ENCODE measurements at places on chromosomes 16 and 17.
A peak's percentile ranks its signal among the peaks of the same experiment; 100 is the strongest.

DNA sequence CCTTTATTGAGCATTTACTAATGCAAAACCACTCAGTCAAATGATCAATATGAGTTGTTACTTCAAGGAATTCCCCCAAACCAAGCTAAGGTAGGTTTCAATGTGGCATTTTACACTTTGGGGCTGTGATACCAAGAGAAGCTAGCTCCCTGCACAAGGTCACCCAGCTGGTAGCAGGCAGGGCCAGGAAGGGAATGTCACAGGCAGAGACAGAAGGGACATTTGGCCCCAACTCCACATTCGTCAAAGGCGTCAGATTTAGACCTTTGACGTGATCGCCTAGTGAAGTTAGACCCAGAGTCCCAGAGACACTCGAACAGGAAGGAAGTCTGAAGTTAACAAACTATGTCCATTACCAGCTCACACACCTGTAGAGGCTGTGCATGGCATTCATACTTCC lies 5.5 kb upstream of the SMG1 start:
- no peak for DNase-seq

DNA sequence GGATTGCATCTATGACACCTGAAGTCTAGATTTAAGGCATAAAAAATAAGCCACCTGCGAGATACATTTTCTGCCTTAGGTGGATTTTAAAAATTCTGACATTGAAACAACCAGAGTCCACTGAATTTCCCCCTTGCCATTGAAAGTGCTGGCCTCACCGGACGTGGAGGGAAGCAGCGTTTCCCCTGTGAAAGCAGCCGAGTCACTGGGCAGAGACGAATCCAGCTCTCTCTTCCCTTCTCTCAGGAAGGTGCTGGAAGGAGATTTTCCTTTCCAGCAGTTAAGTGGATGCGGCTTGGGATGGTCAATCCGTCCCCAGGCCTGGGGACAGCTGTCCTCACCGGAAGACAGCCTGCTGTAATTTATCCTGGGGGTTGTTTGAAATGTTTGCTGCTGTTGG lies 270.9 kb upstream of the FOXF1 start:
- DNase-seq = no peak

DNA sequence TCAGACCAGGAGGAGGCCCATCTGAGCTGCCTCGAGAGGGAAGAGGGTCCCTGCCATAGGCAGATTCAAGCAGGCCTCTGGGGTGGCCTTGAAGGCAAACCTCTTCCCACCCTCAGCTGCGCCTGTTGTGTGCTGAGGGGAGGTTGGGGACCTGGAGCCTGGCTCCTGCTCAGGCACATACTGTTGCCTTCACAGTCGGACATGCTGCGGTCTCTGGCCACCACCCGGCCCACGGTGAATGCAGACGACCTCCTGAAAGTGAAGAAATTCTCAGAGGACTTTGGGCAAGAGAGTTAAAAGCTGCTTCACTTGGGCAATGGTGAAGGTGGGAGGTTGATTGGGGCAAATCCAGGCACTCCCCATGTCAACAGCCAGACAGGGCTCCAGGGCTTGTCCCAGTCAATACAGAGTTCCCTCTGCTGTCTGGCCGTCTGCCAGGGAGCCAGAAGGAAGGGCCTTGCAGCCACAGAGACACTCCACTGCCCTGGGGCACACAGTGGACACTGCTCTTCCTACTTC lies 6.3 kb downstream of the PDF start:
- DNase-seq = peak; percentile 48

GRCh38 chr17:81722184-81723120 lies 10.4 kb downstream of the SLC25A10 start:
- no peak for DNase-seq

DNA sequence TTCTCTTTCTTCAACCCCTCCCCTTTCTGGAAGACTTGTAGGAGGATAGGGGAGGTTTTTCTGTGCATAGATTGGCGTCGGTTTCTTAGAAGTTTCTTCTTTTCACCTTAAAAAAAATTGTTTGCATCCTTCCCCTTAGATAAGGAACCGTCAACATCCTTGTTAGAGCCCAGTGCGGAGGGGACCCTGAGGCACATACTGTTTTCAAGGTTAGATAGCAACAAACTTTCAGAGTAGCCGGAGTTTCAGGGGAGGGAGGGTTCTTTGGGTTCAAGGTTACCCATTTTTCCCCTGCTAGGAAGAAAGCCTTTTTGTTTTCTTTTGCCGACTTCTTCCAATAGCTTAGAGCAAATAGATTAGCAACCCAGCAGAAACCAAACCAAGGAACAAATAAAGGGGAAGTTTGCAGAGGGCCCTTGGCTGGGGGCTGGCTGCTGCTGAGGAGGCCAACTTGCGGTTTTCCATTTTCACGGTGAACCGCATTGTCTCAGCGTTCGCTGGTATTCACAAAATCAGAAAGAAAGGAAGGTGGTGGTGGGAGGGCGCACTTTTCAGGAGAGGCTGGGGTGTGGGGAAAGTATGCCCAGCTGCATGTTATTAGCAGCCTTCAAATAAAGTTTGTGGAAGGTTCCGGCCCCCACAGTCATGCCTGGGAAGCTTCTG lies 28.8 kb downstream of the MSI2 start:
- peak; percentile 86 for DNase-seq

- DNase-seq = no peak
Measured at GRCh38 chr17:1750628-1751027, 8.0 kb downstream of the SERPINF2 start.

GRCh38 chr17:50458701-50459676 lies 9.7 kb downstream of the CHAD start:
- DNase-seq = no peak

GRCh38 chr16:82639666-82640336 lies 13.0 kb downstream of the CDH13 start:
- peak; percentile 27 for DNase-seq

GRCh38 chr17:77666881-77667395 lies 291.6 kb upstream of the TNRC6C start:
- peak; percentile 20 for DNase-seq

DNA sequence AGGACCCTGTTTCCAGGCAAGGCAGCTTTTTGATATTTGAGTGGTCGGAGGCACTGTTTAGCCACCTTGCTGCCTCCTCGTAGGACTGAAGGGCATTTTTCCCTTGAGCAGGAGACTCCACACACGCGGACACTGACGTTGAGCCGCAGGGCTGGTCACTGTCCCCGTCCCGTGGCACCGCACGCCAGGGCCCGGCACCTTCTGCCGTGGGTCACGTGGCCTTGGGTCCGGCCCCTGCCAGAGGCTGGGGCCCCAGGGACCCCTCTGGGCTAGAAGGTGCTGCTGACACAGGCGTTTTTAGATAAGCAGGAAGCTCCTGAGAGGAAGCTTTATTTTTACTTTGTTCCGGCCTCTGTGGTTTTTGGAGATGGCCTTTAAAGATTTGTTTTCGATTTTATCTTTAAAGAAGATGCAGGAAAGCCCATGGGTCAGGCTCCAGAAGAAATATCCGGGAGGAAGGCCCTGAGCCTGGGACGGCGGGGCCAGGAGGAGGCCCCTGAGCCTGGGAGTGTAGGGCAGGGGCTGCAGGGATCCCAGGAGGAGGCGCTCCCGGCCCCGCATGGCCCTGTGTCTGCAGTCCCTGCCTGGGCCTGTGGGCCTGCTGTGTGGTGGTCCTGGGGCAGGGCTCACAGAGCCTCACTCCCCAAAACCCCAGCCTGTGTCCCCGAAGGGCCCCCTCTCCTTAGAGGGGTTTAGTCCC lies 30.5 kb upstream of the GNG13 start:
- DNase-seq = no peak

DNA sequence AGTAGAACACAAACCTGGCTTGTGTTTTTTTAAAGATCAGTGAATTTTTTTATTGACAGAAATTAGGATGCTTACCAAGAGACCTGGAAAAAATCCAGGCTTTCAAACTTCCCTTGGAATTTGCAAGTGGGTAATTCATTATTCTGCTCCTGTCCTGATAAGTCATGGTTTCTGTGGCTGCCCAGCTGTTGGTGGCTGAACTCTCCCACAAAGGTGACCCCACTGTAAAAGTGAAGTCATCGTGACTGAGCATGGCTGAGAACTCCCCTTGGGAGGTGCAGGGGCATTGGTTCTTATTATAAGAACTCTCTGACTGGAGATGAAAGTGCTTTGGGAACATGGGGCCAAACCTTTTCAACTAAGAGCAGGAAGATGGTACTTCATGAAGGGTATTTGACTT lies 46.6 kb upstream of the TANC2 start:
- no peak for DNase-seq

DNA sequence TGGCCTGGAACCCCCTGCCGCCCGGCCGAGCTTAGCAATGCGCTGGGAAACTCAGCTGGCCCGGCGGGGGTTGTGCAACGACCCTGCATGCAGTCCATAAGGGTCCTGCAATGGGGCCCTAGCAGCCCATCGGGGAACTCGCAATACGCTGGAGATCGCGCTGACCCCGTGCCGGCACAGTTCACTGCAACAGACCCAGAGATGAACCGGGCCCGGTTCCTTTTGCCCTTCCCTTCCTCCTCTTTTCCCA lies 375 bp downstream of the SLC25A11 start:
- no peak for DNase-seq

GRCh38 chr17:55394357-55395021 lies 27.1 kb downstream of the MMD start:
- DNase-seq = no peak

GRCh38 chr17:39919087-39919683 lies 750 bp upstream of the GSDMB start:
- no peak for DNase-seq

DNA sequence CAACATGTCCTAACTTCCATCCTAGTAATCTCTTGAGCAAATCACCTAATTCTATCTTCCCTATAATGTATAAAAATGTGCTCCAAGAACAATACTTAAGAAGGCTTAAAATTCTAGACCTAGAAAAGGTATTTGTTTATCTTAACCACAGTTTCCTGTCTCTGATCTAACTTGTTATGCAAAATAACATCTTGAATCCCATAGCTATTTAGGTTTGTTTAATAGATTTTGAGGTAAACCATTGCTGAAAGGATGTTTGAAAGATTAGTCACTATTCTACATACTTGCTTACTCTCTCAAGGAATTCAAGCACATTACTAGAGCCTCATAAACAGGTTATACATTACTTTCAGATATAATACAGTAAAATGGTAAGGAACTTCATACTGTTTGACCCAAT lies 13.0 kb downstream of the CA10 start:
- DNase-seq = no peak

GRCh38 chr16:14347706-14348105 lies 276.6 kb downstream of the MRTFB start:
- DNase-seq = no peak

DNA sequence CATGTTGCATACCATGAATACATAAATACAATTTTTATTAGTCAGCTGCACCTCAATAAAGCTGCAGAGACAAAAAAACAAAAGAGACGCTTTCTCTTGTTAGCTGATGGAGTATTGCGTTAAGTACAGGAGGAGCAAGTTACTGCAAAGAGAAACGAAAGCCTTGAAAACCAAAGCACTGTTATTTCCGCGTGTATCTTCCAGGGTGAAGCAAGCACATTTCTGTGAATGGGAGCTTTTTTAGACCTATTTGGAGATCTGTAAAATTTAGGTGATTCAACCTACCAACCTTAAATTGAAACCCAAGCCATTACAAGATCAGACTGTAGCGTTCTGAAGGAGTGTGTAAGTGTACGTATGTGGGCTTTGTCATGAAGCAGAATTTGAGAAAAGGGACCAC lies 390.4 kb downstream of the SOX9 start:
- DNase-seq = no peak

- DNase-seq = no peak
Measured at GRCh38 chr16:30663820-30664219, 5.6 kb downstream of the FBRS start.

- DNase-seq = no peak
Measured at GRCh38 chr16:19239511-19240155, 45.9 kb upstream of the CLEC19A start.

DNA sequence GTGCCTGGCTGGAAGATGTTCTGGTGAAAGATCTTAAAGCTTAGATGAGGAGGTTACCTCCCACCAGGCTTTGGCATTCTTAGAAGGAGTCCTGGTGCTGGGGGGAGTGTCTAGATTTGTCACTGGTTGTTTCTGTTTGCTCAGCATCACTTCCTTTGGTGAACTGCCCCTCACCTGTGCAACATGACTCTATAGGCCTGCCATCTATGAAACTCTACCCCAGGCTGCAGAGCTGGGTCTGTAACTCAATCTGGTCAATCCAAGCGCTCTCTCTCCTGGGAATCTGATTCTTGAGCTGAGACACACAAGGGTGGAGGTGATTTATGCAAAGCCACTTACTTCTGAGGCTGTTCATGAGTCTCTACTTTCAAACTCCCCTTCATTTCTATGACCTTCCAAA lies 399.4 kb downstream of the NPIPA7 start:
- no peak for DNase-seq

DNA sequence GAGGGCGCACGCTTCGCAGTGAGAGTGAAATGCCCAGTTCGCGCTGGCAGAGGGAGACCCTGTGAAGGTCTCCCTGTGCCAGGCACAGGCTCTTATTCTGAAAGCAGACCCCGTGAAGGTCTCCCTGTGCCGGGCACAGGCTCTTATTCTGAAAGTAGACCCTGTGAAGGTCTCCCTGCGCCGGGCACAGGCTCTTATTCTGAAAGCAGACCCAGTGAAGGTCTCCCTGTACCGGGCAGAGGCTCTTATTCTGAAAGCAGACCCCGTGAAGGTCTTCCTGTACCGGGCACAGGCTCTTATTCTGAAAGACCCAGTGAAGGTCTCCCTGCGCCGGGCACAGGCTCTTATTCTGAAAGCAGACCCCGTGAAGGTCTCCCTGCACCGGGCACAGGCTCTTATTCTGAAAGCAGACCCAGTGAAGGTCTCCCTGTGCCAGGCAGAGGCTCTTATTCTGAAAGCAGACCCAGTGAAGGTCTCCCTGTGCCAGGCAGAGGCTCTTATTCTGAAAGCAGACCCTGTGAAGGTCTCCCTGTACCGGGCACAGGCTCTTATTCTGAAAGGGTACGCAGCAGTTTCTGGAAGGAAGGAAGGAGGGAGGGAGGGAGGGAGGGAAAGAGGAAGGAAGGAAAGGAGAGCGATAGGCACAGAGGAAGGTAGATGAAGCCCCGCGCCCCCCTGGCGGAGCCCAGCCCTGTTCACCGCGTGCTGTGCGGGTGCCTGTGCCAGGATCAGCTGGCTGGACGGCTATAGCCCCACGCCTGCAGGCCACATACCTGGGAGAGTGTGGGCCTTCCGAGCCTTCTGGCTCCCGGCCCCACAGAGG lies 55.3 kb downstream of the WDR45B start:
- DNase-seq = peak; percentile 44

DNA sequence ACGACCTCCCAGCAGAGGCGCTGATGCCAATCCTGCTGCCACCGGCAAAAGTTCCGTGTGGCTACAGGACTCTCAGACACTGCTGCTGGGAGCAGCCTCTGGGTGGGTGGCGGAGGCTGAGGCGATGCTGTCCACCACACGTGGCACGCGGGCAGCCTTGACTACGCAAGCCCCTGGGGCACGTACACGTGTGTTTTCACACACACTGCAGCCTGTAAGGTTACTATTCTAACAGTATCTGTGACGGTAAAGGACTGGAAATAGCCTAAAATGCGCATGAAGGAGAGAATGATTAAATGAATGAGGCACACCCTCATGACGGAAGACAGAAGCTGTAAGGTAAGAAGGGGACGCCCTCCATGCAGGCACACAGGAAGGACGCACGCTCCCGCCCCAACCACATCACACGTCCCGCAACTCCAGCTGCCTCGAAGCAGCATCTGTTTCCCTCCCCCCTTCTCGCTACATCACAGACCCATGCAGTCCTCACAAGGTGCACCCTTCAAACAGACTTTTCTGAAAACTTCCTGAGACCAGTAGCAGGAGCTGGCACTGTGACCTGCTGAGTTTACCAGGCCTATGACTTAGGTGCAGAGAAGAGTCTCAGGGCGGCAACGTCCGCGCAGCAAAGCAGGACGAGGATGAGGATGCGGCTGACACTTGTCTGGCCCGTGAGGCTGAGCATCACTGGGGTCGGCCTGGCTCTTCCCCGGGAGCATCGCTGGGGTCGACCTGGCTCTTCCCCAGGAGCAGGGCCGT lies 28.7 kb upstream of the FASN start:
- DNase-seq = no peak
